HCT116 (cell line): ENCODE measurements at places on chromosomes 1 and 21.

DNA sequence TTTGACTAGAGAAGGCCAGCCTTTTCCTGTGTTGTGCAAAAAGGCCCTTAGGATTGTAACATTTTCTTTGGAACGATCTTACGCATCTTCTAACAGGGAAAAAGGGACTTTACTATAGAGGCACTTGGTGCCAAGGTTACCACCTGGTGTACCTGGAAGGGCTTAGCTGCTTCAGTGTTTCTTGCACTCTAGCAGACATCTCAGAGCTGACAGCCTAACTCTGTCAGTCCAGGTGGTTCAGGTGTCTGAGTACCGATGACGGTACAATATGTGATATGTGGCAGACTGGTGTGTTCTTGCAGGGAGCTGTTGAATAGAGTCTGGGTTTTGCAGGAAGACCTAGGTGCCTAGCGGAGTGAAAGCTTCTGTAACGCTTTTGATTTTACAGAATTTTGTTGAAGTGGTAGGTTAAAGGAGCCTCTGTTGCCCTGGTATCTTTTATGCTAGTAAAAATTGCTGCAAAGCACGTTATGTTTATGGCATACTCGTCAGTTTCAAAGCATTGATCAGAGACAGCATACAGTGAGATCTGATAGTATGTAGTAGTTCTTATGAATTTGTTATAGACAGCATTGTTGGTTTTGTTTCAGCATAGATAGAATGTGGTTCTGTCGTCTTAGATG lies 1.4 kb downstream of the MAGI3 start:
- DNase-seq: no peak

DNA sequence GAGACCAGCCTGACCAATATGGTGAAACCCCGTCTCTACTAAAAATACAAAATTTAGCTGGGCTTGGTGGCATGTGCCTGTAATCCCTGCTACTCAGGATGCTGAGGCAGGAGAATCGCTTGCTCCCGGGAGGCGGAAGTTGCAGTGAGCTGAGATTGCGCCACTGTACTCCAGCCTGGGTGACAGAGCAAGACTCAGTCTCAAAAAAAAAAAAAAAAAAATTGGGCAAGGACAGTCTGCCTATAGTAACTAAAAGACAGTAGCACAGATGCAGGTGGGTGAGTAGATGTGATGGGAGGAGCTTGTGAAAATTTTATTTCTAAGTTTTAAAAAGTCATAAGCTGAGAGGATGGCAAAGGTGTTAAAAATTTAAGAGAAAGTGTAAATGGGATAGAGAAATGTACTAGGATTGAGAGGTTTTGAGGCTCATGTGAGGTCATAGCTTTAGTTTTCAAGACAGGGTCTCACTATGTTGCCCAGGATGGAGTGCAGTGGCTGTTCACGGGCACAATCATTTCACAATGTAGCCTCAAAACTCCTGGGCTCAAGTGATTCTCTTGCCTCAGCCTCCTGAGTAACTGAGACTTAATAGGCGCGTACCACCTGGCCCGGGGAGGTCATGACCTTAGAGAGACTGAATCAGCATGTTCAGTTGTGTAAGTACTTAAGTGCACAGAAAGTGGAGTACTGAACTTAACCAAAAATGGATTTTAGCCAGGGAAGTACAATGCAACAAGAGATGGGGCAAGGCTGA lies 33.7 kb downstream of the PTP4A2 start:
- DNase-seq: no peak

DNA sequence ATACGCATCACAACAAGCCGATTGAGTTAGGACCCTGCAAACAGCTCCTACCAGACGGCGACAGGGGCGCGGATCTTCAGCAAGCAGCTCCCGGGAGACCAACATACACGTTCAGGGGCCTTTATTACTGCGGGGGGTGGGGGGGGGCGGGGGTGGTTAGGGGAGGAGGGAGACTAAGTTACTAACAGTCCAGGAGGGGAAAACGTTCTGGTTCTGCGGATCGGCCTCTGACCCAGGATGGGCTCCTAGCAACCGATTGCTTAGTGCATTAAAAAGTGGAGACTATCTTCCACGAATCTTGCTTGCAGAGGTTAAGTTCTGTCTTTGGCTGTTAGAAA lies 162.0 kb downstream of the RUNX1 start:
- no peak for DNase-seq

DNA sequence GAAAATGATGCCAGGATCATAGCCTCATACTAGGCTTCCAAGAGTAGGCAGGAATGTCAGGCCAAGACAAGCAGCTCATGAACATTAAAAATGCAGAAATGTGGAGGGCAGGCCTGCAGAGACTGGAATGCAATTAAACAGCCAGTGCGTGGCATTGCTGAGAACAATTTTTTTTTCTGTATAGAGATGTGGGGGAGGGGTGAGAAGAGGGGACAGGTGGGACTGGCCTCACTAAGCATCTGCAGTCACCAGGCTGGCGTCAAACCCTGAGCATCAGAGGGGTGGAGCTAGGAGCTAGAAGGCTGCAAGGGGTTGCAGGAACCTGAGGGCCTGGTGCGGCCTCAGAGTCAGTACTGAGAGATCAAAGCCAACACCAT lies 114.1 kb downstream of the TNR start:
- DNase-seq: no peak

GRCh38 chr1:205950280-205950679 lies 7.0 kb upstream of the SLC26A9 start:
- no peak for DNase-seq

- no peak for DNase-seq
Observed at GRCh38 chr1:228378873-228379460, 27.7 kb downstream of the TRIM11 start.
